ENCODE measurements at places on chromosomes 5 and 9.

DNA sequence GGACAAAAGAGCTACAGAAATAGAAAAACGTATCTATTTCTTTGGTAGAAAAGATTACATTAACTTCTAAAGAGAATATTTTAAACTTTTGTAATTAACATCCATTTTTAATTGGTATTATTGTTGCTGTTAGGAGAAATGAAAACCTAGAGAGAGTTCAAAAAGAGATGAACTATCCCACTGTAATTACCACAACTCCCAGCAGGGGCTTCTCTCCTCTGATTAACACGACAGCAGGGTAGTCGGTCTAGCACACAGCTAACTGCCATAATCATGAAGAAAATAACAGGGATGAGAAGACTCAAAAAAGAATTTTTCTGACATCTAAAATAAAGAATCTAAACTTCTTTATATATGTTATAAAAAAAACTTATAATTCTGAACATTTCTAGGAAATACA, 86.2 kb upstream of the CDH9 start:
- peak; percentile 44 for DNase-seq

DNA sequence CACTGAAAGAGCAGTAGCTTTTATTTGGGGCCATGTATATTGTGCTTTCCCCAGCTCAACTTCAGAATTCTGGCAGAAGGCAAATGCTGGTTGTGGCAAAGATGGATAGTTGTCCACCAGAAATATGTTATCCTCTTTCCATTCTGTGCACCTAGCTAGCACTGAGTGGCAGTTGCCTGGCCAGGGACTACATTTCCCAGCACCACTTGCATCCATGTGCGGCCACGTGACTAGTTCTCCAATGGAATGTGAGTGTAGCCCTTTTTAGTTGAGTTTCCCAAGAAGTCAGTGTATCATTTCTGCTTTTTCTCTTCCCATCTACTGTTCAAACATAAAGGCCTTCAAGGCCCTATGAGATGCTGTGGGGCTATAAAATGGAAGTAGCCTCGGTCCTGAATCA, 354.0 kb upstream of the CLINT1 start:
- DNase-seq, result no peak

DNA sequence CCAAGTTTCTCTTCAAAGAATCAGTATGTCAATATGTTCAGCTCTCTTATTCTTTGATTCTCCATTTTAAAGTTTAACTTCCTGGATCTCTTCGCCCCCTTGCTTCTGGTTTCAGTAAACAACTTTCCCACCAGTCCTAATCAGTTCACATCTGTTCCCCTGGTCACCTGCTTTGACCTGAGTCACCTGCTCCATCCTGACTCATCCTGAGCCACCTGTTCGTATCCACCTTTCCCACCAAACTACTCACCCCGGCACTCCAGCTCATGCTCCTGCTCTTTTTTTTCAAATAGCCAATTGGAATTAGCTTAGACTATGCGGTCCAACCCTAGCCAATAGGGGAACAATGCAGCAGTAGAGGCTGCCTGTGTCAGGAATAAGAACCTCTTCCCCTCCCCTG, 23.6 kb upstream of the CSF1R start:
- no peak for DNase-seq

DNA sequence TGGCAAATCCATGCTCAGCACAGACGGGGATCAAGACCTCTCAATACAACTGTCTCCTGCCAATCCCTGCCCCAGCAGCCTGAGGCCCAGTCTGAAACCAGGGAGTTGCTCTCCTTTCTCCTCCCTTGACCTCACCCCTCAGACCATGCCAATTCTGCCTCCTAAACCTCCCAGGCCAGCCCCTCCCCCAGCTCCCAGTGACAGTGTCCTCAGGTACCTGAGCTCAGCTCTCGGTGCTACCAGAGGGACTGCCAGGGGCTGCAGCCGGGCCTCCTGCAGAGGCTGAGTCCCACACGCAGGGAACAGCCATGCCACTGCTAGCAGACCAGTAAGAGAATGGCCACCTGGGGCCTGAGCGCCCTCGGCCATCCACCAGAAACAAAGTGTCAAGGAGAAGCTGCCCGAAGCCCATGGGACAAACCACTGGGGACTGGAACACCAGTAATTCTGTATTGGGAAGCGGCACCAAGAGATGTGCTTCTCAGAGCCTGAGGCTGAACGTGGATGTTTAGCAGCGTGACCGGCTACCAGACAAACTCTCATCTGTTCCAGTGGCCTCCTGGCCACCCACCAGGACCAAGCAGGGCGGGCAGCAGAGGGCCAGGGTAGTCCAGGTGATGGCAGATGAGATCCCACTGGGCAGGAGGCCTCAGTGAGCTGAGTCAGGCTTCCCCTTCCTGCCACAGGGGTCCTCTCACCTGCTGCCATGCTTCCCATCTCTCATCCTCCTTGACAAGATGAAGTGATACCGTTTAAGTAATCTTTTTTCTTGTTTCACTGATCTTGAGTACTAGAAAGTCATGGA, 557 bp upstream of the IL3 start:
- DNase-seq, result no peak

GRCh38 chr5:119071561-119071995, 691 bp downstream of the DMXL1 start:
- DNase-seq, result no peak

DNA sequence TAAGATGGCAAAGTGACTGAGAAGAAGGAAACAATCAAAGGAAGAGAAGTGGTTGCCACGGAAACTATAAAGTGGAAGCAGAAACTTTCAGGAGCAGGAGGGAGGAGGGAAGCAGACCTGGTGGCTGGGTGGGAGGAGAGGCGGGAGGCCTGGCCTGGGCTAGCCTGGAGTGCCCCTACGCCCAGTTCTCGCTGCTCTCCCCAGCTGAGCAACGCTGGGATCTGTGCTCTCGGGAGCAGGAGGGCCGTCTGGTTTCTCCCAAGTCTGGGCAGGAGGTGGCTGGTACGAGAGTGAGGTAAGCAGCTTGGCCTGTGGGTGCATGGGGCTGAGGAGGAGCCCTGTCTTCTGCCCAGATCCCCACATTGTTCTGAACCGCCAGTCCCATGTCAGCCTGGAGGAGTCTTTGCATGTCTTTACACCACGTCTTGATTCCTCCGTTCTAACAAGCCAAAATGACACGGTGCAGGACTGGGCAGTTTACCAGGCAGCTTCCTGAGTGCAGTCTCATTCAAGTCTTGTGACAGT, 15.0 kb upstream of the DAB2IP start:
- peak; percentile 59 for DNase-seq

DNA sequence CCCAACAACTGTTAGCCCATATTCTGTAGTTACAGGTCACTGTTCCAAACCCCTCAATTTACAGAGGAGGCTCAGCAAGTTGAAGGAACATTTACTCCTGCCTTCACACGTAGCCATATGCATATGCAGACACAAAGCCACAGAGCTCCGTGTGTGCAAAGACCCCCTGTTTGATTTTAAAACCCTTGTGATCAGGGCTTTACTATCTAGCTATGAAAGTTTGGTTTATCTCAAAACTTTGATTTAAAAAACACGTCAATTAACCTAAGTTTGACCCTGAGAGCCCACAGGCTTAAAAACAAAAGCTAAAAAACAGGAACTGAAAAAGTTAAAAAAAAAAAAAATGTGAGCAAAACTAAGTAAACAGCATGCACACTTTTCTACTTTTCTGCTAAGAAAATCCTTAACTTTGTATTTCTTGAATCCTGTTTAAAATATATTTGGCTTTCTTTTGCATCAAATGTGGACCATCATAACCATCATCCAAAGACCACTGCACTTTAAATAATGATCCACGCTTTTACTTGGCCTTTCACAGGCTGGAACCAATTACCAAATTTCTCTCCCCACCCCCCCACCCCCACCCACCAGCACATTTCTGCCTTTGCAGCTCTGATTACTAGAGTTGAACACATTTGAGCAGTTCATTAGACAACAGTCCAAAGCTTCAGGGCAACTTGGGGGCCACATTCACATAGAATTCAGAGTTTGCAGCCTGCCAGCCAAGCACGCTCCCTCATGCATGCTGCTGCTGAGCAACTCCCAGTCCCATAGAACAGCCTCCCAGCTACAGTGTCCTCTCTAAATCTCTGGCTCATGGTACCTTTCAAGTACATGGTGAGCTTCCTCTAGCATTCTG, 128.8 kb upstream of the MAP3K1 start:
- no peak for DNase-seq

DNA sequence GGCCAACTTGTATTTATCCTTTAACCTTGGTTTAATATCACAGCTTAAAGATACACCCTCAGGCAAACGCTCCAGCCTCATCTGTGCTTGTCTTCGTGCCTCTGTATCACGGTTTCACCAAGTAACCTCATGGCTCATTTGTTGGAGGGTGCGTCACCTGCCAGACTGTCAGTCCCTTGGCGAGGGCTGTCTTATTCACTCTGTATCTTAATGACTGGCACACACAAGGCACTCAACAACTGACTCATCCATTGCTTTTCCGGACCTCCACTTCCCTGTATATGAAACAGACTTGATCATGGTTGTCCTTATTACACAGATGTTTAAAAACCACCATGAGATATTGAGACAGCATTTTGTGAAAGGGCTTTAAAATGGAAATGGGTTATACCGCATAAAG, 28.0 kb downstream of the LCP2 start:
- no peak for DNase-seq

DNA sequence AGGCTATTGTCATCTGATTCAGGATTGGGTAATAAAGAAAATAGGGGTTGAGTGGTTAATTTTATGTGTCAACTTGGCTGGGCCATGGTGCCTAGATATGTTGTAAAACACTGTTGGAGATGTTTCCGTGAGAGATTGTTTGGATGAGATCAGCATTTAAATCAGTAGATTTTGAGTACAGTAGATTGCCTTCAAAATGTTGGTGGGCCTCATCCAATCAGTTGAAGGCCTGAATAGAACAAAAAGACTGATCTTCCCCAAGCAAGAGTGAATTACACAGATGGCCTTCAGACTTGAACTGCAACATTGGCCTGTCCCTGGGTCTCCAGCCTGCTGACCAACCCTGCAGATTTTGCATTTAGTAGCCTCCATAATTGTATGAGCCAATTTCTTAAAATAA, 401.3 kb upstream of the KIF2A start:
- no peak for DNase-seq

- peak; percentile 88 for DNase-seq
These were observed 65.4 kb upstream of the KLF9 start for GRCh38 chr9:70479880-70480291.

DNA sequence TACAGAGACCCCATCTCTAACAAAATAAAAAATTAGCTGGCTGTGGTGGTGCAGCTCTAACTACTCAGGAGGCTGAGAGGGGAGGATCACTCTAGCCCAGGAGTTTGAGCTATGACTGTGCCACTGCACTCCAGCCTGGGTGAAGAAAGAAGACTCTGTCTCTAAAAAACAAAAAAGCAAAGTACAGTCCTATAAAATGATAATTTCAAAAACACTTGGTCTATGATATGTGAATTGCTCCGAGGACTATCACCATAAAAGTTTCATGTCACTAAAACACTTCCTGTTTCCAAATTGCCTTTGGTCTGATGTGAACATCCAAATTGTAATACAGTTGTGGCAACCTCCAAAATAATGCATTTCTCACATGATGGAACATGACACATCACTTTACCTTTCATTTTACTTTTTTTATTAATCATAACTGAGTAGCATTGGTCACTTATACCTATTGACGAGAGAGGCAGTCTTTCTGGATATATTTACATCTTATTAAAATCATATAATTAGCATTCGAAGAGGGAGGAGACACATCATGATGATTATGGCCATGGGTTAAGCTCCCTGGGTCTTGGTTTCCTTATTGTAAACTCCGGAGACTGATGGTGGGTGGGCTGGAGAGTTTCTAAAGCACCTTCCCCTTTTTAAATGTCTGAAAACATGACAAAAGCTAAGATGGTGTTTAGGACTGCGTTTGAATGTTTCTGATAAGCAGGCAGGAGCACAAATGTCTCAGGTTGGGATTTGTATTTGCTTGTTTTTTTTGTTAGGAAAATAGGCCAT, 25.8 kb upstream of the CD180 start:
- DNase-seq, result no peak

DNA sequence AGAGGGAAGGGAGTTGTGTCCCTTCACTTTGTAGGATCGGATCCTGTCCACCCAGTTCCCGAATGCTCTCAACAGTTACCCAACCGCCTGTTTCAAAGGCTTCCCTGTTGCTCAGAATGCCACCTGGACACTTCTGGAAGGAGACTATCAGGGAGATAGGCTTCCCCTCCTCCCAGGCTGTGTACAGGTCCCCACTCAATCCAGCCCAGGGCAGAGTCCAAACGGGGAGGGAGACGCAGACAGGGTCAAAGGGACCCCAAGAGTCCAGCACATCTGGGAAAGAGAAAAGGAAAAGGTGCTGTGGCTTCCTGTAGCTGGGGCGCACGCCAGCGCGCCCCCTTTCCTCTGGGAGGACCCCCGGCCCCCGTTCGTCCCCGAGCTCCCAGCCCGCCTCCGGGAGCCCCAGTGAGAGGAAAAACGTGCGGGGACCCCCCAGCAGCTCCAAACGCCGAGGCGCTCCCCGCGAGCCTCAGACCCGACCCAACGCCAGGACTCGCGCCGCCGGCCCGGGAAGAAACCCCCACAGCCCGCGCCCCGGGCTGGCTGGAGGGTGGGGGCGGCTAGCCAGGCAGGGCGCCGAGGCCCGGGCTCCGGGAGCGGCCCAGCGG, 640 bp downstream of the SURF4 start:
- DNase-seq, result peak; percentile 48

DNA sequence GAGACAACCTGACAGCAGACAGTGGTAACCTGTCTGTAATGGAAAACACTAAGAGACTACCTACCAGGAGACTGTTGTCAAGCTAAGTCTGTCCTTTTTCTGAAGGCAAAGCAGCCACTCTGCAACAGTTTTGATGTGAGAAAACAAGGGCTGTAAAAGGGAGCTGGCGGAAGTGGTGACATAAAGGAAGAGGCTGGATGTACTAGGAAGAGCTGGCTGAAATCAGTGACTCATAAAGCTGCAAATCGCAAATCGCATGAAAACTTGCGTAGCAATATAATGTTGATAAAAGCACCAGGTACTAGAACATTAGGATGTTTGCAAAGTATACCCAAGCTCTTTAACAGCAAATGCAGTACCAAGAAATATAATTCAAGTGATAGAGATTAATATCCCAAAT, 1.4 kb downstream of the NSUN2 start:
- no peak for DNase-seq

- DNase-seq, result no peak
These were observed 259.2 kb upstream of the NFIL3 start for GRCh38 chr9:91682806-91683205.
